ENCODE measurements at places on chromosomes 2 and 18.
A peak's percentile ranks its signal among the peaks of the same experiment; 100 is the strongest.

DNA sequence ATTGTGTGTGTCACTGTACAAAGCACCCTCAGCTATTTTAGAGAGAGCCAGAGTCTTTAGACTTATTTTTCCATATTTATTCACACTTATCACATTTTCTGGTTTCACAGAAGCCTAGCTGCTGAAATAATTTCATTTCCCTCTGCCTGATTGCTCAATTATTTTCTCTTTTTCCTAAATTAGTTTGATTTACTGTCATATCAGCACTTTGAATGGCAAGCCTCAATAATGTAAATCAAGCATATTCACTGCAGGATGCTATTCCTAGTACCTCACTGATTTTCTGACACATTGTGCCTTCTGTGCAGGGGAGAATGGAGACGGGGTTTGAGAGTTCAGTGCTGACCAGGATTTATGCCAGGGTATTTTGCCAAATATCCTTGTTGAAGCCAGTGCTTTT lies 48.3 kb downstream of the CPS1 start:
- no peak for DNase-seq

DNA sequence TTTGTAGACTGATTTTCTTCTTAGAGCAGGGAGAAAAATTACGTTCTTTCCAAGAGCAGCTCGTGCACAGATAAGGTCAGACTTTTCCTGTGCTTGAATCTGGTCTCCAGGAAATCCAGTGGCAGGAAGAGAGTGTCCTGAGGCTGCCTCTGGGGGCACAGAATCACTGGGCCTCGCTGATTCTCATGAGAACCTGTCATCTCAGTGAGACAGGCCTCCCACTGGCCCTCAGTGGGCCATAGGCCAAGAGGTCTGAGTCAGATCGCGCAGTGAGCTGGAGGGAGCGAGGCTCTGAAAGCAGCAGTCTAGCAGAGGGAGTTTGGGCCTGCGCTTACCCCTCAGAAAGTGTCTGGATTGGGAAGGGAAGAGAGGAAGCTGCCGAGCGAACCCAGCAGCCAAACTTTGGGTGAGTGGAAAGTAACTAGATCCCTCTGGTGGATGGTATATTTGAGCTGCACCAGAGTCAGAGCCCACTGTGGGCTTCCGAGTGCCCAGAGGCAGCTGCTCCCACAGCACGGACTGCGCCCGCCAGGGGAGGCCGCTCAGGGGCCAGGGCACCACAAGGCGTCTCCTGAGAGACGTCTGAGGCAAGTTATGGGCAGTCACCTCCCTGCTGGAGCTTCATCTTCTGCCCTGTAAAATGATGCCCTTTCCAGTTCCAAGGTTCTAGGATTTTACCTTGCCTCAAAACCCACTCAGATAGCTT lies 8.2 kb downstream of the GDF7 start:
- no peak for DNase-seq

GRCh38 chr18:75100832-75101630 lies 107.9 kb downstream of the PTGR3 start:
- DNase-seq = no peak

- no peak for DNase-seq
Measured at GRCh38 chr2:7845332-7845731, 836.5 kb upstream of the ID2 start.

- DNase-seq = no peak
Measured at GRCh38 chr18:5456577-5457461, 87.0 kb downstream of the EPB41L3 start.

- DNase-seq = no peak
Measured at GRCh38 chr2:195586062-195586714, 70.8 kb upstream of the SLC39A10 start.

GRCh38 chr2:37456479-37456878 lies 112.0 kb downstream of the QPCT start:
- no peak for DNase-seq

- DNase-seq = peak; percentile 42
Measured at GRCh38 chr2:216880509-216881184, 20.8 kb upstream of the TNP1 start.

- DNase-seq = no peak
Measured at GRCh38 chr18:78945628-78946027, 34.0 kb upstream of the SALL3 start.

DNA sequence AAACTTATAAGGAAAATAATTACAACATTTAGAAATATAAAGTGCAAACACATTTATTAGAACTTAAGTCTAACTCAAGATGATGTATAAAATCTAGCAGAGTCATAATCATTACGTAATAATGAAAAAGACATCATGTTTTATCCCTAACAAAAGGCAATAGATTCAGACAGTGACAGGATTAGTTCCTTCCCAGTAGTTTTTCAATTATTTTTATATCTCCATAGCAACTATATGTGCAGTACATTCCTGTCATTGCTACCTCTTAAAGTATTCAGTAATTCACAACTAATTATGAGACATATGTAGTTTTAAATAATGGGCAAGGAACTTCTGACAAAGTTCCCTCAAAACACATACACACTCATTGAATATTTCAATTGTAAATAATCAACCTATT lies 687.9 kb downstream of the CCDC85A start:
- no peak for DNase-seq

- no peak for DNase-seq
Measured at GRCh38 chr2:80059447-80059846, 245.1 kb downstream of the LRRTM1 start.

DNA sequence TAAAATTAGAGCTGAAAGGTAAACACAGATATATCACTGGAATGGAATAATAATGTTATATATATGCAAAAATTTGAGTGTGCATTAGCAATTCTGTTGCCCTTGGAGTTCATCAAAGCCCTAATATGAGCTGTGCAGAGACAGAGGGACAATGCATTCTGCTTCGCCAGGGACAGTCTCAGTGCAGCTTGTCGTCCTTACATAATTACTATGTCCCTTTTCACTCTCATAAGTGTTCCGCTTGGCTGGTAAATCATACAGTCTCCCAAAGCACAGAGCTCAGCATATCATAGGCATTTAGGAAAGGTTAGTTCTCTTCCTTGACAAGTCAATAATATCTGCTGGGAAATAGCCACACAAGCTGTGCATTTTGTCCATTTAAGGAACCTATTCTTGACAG lies 30.7 kb downstream of the MAPK4 start:
- DNase-seq = peak; percentile 35

DNA sequence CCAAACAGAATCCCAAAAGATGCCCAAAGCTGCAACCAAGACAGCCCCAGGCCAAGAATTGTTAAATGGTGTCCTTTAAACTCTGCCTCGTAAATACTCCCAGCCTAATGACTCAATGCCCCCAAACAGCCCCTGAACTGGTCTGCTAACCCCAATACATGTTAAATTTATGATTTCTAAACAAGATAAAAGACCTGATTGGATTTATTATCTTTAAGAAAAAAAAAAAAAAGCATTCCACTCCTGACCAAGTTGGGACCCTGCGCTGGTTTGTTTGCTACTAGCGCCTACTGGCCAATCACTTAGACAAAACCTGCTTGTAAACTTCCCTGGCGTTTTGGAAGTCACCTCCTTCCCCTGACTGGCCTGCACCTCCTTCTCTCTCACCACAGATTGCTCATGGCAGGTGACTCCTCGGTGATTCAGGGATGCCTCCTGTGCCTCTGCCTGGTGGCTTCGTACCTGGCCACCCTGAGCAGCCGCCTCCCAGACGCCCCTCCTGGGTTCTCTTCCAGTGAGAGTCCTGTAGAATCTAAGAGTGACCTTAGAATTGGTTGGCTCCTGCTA lies 121.3 kb downstream of the BCL11A start:
- DNase-seq = no peak

DNA sequence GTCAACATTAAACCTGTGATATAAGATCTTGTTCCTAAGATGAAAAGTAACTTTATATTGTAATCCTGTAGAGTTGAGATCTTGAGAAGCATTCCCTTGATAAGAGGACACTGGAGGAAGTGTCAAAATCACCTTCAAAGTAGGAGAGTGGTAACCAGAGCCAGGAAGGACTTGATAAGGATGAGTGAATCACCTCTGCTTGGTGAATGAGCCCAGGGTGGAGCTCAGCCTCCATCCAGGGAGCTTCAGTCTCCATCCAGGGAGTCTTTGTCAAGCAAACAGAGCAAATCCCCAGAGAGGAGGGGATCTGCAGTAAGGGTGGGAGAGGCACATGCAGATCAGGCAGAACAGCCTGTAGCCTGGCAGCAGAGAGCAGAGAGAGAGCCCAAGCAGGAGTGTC lies 167.1 kb upstream of the SIX2 start:
- DNase-seq = no peak

DNA sequence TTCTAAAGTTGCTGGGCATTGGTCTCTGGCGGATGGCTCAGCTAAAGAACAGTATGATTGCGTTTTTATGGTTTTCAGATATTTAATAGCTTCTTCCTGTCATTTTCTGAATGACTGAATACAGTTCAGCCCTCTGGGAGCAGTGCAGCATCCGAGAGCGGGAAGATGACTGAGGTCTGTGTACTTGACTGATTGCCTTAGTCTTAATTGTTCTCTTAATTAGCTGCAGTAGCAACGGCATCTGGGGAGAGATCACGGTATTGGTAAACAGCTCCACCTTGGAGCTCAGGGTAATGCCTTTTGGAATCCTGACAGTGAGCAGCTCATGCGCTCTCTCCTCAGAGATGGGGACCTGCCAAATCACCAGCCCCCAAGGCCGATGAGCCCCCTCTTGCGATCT lies 481.4 kb upstream of the SPRED2 start:
- DNase-seq = no peak
